ENCODE measurements at places on chromosomes 1 and 21. TPM values are rescaled to one million over a fixed set of nuclear protein-coding genes. Genes with fewer than 3 reads are reported as not detected.

The OR2L5 gene
- not detected for total RNA-seq

GRCh38 chr1:56297904-56298303 lies 281.5 kb downstream of the PLPP3 start:
- DNase-seq, result no peak

The FOXD2 gene
- total RNA-seq, result 0.30 TPM

The ZBTB18 gene
- total RNA-seq, result 14.4 TPM

The FBLIM1 gene
- total RNA-seq, result 14.6 TPM

DNA sequence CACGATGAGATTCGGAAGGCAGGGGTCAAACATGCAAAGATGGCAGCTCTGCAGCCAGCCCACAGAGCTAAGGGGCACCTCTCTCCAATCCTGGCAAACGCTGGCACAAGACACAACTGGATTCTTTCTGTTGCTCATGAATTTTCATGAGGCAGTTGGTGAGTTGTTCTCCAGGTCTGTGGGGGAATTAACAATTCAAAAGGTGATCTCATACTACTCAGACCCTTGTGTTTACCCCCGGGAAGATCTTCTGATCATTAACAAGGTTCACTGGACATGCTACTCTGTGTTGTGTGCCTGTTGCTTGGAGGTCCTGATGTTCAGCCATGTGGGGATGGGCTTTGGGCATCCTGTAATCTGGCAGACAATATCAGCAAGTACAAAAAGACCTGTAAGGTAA lies 128.9 kb downstream of the HHAT start:
- no peak for DNase-seq

GRCh38 chr1:32929366-32929765 lies 28.2 kb upstream of the TMEM54 start:
- DNase-seq, result no peak

DNA sequence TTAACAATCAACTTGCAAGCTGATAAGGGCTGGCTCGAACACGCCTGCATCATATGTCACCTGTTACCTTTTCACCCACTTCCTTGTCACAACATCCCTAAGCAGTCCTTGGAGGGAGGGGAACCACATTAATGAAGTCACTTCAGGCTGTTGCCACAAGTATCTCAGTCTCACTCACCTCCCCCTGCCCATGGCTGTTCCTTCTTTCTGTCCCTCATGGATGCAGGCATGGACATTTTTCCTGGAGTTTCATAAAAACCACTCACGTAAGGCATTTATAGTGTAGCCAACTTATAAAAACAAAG lies 76.8 kb upstream of the ANGPTL1 start:
- DNase-seq, result no peak

DNA sequence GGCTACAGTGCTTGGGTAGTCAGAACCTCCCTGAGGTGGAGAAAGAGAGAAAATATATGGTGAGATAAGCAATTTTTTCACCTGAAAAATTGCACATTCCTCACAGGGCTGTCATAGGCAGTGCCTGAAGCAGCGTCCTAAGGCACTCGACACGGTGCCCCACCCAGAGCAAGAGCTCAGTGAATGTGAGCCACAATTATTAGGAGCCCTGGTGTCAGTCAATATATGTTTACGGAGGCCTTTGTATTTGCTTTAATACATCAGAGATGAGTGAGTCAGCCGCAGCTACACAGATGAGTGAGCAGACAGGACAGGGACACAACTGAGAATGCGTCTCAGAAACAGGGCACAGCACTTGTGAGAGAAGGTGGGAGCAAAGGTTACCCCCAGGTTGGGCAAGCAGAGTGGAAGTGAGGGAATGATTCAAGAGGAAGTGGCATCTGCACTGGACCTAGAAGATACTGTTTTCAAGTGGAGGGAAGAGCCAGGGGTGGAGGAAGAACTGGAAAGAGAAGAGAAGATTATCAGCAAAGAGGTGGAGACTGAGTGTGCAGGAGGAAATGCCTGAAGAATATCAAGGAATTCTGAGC lies 5.2 kb upstream of the PIGC start:
- no peak for DNase-seq

DNA sequence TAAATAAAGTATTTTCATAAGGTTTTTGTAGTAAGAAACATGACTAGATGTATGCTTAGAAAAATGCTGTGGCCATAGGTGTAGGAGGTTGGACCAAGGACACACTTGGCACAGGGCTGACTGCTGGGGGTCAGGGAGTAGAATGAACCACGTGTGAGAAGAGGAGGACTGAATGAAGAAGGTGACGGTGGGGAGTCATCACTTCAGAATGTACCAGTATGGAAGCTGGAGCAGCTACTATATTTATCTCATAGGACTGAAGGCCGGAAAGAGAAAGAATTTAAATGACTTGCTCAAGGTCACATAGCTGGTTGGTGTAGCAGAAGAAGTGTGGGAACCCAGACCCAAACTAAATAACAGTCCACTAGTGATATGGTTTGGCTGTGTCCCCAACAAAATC lies 79.8 kb upstream of the HAO2 start:
- no peak for DNase-seq
